Bone marrow (tissue), 2 donors: ENCODE measurements at places on chromosomes 5 and 9.

DNA sequence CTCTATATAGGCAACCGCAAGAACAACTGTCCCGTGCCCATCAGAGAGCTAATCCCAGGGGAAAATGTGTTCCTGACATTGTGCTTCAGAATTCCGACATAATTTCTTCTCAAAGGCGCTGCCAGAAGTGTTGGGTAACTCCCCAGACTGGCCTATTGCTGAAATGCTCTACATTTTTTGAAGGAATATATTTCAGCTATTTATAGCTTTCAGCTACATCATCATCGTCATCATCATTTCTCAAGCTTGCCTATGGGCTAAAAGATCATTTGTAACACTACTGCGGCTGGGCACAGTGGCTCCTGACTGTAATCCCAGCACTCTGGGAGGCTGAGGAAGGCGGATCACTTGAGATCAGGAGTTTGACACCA lies 49.7 kb downstream of the MYO10 start:
- no peak for DNase-seq

DNA sequence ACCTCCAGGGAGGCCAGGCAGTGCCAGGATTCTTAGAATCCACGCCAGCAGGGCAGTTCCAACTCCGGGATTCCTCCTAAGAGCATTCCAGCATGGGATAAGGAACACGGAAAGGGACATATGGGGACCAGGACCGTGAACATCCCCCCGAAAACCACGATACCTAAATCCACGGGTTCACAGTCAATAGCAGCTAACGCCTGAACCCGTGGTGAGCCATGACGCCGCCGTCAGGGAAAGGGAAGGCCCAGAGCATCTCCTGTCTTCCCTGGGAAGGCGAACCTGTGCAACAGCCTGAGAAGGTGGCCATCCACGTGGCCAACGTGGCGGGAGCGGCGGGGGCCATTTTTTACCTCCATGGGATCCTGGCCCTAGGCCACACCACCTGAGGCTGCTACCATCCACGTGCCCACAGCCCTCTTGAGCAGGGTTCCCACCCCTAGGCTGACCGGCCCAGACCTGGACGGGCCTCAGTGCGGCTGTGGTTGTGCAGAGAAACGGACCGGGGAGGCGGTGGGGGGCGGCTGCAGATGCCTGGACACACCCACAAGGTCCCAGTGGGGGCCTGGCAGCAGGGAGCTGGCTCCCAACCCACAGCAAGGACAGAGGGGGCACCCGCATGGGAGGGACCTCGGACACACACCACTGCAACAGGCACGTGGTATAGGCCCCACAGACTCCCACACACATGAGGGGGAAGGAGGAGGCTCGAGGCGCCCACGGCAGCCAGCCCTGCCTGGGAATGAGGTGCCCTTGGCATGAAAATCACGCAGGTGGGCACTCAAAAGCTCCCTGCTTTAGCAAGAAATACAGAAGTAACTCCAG lies 42.8 kb downstream of the SLC12A7 start:
- no peak for DNase-seq

DNA sequence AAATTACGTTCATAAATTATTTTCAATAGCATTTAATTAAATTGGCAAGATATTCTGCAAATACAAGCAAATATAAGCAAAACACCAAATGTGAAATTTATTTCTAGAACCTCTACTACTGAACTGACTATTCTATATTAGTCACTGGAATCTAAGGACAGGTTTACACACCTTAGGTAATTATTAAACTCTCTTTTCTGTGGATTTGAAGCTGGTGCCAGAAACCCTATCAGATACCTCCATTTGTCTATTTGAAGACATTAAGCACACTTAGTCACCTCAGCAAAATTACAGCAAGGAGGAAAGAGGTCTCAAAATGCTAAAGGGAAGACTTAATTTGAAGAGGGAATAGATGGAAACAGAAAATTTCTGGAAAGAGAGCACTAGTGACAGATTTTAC lies 83.4 kb downstream of the CPLANE1 start:
- DNase-seq, result no peak

DNA sequence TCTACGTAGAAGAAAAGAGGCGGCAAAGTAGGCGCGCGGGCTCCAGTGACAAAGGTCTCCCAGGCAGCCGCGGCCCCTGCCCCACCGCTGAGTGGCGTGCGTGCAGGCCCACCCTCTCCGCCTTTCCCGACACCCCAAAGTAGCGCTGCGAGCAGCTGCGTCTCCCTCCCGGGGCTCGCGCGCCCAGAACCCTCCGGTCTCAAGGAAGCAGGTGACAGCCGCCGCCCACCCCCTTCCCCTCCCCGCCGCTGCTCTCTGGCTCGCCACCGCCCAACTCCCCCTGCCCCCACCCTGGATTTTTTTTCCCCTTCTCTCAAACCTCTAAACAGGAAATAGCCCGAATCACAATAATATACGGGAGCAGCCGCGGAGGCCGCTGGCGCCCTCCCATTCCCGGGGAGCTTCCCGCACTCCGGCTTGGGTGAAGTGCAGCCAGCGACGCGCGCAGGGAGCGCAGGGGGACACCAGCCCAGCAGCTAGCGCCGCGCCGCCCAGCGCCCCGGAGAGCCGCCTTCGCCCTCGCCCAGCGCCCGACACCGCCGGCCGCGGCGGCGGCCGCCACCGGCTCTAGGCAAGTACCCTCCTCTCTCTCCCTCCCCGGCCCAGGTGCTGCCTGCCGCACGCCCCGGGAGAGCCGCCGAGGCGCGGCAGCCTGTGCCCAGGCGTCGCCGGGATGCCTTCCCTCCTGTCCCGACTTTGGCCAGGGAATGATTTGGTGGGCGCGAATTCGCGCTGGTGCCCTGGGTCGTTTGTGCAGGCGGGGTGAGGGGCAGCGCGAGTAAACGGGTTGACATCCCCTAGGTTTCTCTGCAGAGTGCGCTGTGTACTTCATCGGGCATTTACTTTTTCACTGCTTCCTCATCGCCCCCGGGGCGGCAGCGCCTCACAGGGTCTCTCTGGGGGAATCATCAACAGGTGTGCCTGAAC lies 52.7 kb upstream of the TJP2 start:
- peak; percentile 40 for DNase-seq

GRCh38 chr9:26657958-26658357 lies 234.6 kb downstream of the CAAP1 start:
- no peak for DNase-seq
